ENCODE measurements at places on chromosomes 3 and 15.
A peak's percentile ranks its signal among the peaks of the same experiment; 100 is the strongest.

DNA sequence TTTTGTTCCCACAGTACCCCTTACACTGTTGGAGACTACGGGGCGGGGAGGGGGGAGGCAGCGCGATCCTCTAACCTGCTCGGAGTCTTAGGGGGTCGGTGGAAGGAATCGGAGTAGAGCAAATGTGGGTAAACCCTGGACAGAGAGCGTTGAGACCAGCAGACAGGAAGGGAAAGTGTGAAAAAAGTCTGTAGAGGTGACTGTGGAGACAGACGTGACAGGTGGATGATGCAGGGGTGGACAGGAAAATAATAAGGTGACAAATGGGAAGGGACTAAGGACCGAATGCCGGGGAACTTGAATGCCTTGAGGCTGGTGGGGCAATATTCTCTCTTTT, 424 bp downstream of the EAF2 start:
- no peak for DNase-seq

GRCh38 chr15:77180270-77180669, 109.4 kb upstream of the TSPAN3 start:
- DNase-seq, result no peak

DNA sequence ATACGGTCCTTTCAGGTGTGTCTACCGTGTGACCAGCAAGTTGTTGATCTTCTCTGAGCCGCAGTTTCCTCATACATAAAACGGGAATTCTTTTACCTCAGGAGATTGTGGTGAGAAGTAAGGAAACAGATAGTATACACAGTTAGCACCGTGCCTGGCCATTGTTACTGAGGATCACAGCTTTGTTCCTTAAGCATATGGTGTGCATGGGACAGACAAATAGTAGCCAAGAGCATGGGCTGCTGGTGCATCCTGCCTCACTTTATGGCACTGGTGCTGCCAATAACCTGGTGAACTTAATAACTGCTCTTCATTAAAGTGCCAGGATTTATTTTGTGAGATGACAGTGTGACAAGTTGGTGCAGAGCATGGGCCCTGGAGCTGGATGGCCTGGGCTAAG, 86.3 kb downstream of the PDCD6IP start:
- DNase-seq, result no peak

GRCh38 chr3:179927191-179927590, 109.5 kb downstream of the PEX5L start:
- DNase-seq, result no peak

DNA sequence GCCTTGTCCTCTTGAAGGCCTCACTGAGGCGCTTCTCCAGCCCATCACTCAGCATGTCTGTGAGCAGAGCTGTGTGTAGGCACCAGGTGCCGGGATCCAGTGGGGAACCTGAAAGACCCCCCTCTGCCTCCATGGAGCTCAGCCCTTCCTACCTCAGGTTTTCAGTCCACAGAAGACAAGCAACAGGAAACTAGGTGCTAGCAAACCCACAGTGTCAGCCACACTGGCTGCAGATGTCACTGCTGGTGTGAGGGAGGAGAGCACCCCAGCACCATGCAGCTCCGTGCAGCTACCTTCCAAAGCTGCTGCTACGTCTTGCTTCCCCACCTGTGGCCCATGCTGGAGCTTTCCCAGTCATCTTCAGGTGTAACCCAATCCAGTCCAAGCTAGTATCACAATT, 17.9 kb downstream of the PSTPIP1 start:
- DNase-seq, result no peak

DNA sequence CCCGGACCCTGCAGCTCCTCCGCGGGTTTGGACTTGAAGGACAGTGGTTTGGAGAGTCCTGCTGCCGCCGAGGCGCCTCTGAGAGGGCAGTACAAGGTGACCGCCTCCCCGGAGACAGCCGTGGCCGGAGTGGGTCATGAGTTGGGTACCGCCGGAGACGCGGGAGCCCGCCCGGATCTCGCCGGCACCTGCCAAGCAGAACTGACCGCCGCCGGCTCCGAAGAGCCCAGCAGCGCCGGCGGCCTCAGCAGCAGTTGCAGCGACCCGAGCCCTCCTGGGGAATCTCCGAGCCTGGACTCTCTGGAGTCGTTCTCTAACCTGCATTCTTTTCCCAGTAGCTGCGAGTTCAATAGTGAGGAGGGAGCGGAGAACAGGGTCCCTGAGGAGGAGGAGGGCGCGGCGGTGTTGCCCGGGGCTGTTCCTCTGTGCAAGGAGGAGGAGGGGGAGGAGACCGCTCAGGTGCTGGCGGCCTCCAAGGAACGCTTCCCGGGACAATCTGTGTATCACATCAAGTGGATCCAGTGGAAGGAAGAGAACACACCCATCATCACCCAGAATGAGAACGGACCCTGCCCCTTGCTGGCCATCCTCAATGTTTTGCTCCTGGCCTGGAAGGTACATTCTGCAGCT, 634 bp downstream of the MINDY2 start:
- DNase-seq, result peak; percentile 54

- peak; percentile 96 for DNase-seq
These were observed 10.0 kb downstream of the GNAI2 start for GRCh38 chr3:50245831-50246516.

- DNase-seq, result peak; percentile 2
These were observed 354.9 kb downstream of the SI start for GRCh38 chr3:164723396-164723795.

- no peak for DNase-seq
These were observed 47.0 kb downstream of the PGPEP1L start for GRCh38 chr15:98960555-98961050.

DNA sequence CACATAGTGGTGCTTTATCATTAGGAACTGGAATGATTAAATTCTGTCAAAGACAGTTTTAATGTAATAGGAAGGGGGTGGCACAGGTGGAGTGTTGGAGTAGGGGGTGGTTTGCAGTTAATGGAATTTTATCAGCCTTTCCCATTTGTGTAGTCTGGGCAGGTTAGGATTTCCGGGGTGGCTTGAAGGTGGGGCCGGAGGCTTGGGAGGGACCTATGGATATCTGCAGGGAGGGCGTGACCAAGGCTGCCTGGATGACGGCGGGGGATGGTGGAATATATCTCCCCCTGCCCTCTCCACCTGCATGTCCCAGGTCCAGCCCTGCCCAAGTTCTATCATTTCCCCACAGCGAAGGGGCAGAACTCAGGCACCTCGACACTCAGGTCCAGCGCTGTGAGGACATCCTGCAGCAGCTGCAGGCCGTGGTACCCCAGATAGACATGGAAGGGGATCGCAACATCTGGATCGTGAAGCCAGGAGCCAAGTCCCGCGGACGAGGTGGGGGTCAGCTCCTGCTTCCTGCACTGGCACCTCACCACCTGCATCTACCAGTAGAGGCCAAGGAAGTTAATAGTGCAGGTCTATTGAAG, 15.5 kb downstream of the TTLL3 start:
- DNase-seq, result no peak

- no peak for DNase-seq
These were observed 29.4 kb upstream of the PPIB start for GRCh38 chr15:64191971-64192830.

DNA sequence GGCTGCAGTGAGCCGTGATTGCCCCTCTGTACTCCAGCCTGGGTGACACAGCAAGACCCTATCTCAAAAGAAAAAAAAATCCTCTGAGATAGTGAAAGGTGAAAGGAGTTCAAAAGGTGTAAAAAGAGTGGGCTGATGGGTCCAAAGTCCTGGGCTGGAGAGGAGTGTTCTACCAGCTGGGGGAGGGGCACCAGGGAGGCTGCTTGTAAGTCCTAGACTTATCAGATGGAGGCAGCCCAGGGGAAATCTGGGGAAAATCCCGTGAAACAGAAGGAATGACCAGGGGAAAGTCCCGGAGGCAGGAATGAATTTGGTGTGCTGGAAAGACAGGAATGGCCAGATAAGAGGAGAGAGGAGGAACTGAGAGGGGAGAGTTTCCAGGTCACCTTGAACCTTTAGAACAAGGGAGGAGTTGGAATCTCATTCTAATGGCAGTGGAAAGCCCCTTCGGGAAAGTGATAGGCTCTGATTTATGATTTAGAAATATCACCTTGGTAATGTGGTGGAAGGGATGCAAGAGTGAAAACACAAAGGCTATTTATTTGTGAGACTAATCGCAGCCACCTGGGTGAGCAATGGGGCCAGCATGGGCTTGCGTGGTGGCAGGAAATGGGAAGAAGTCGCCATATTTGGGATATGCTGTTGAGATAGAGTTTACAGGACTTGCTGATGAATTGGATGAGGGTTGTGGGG, 23.4 kb upstream of the PPP4R2 start:
- DNase-seq, result no peak

GRCh38 chr3:77411334-77411733, 371.4 kb downstream of the ROBO2 start:
- no peak for DNase-seq

GRCh38 chr3:5217824-5218595, 30.5 kb downstream of the EDEM1 start:
- DNase-seq, result no peak

GRCh38 chr3:190325923-190326322, 3.7 kb upstream of the CLDN1 start:
- DNase-seq, result no peak

DNA sequence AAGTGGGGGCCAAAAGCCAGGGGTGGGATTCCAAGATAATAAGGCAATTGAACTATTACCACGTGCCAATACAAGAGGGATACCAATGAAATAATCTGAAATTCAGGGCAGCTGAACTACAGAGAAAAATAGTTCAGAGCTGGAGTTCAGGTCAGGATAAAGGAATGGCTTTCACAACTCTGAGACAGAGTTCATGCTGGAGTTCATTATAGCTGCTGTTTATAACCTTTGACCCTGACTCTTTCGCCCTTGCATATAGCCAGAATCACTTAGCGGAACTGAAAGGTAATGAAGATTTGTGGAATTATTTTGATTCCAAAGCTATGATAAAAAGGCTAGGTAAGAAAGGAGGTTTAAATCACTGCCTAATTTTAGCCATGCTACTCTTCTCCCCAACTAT, 55.5 kb upstream of the LRRN1 start:
- no peak for DNase-seq

GRCh38 chr3:9669720-9670432, 20.6 kb downstream of the MTMR14 start:
- no peak for DNase-seq

- peak; percentile 79 for DNase-seq
These were observed 47.6 kb downstream of the SETMAR start for GRCh38 chr3:4350789-4351163.

- no peak for DNase-seq
These were observed 332.7 kb downstream of the PDCD6IP start for GRCh38 chr3:34131091-34131490.

GRCh38 chr3:160372780-160373179, 26.2 kb downstream of the IFT80 start:
- DNase-seq, result no peak

GRCh38 chr3:9947025-9947995, 4.9 kb downstream of the PRRT3 start:
- DNase-seq, result peak; percentile 78
